ENCODE measurements at places on chromosomes 5 and 9. TPM values are rescaled to one million over a fixed set of nuclear protein-coding genes. Genes with fewer than 3 reads are reported as not detected.

- no peak for DNase-seq
- no peaks in the 10 kb centered on the region for H3K4me1 ChIP-seq
- no peak overlapping the region for H3K4me3 ChIP-seq
- H3K27me3 ChIP-seq: no peaks in the 10 kb centered on the region
- H3K27ac ChIP-seq: no peak overlapping the region
- no peaks in the 10 kb centered on the region for H3K36me3 ChIP-seq
Measured at GRCh38 chr5:2147504-2148311, 265.0 kb upstream of the IRX4 start.

DNA sequence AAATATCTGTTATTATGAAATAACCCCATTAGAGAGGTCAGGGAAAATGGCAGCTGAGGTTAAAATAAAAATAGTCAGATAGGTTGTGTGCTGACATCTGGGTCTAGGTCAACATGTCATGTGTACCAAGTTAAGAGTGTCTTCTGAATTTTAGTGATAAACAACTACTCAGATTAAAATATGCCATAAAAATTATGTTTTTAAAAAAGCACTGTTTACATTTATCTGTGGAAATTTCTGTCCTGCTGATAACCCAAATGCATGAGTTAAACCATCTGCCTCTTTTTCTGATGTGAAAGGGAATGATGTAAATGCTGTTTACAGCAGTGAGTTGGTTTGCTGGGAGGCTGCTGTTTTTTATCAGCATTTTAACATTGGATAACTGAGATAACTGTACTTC, 361.2 kb upstream of the TARS1 start:
- no peaks in the 10 kb centered on the region for H3K4me1 ChIP-seq
- H3K27ac ChIP-seq: no peak overlapping the region
- DNase-seq: no peak
- no peaks in the 10 kb centered on the region for H3K27me3 ChIP-seq
- H3K4me3 ChIP-seq: no peak overlapping the region

DNA sequence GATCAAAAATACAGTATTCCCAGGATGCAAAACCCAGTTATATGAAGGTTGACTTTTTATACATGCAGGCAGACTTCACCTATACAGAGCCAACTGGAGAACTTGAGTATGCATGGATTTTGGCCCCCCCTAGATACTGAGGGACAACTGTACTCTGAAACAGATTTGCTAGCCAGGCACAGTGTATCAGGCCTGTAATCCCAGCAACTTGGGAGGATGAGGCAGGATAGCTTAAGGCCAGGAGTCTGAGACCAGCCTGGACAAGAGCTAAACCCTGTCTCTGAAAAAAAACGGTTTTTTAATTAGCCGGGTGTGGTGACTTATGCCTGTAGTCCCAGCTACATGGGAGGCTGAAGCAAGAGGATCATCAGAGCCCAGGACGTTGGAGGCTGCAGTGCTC, 21.9 kb downstream of the PTBP3 start:
- no peak for DNase-seq
- no peak overlapping the region for H3K4me3 ChIP-seq
- no peaks in the 10 kb centered on the region for H3K36me3 ChIP-seq
- peaks cover 26% of the 10 kb centered on the region for H3K4me1 ChIP-seq
- H3K27me3 ChIP-seq: no peaks in the 10 kb centered on the region
- no peak overlapping the region for H3K27ac ChIP-seq

DNA sequence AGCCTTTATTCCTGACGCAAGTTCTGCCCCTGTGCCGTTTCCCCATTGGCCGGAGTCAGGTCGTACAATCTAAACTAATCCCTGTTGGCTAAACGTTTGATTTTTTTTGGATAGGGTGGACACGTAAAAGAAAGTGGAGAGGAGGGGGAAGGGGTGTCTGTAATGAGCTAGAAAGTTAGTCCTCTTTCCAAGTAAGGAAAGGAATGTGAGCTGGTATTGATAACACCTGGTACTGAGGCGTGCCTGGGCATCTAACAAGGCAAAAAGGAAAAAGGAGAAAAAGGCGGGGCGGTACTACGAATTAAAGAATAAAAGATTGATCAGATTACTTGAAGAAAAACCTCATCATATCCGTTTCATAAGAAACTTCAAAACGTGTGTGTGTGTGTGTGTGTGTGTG, 665.2 kb downstream of the ANXA1 start:
- no peak for DNase-seq
- no peaks in the 10 kb centered on the region for H3K27me3 ChIP-seq
- no peaks in the 10 kb centered on the region for H3K4me1 ChIP-seq
- H3K27ac ChIP-seq: no peak overlapping the region
- H3K36me3 ChIP-seq: no peaks in the 10 kb centered on the region

DNA sequence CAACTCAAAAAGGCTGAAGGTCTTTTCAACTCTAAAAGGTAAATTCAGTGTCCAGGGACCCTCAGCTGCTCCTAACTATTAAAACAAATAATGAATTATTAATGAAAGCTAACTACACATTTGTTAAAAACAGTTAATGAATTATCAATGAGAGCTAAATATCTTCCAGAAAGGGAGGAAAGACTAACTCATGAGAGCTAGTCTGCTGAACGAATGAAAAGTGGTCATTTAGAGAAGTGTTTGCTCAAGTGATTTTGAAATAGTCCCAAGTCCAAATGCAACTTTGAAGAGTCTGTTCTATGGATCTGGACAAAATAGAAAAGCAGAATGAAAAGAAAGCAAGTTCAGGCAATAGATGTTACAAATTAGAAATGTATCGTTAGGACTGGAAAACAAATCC, 133.9 kb upstream of the SPEF2 start:
- no peak overlapping the region for H3K4me3 ChIP-seq
- H3K27ac ChIP-seq: no peak overlapping the region
- no peaks in the 10 kb centered on the region for H3K36me3 ChIP-seq
- DNase-seq: no peak

DNA sequence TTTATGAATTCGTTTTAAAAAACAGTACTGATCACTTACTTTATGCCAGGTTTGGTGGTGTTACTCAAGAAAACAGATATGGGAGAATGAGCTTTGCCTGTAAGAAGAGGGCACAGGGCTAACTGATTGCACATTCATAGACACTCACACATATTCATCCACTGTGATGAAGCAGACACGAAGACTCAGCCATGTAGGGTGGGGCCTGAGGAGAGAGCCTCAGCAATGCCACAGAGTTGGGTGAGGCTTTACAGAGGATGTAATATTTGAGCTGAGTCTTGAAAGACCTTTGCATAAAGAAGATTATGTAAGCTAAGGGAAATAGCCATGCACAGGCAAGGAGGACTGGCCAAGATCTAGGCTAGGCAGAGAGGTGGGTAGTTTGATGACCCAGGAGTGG, 472.8 kb downstream of the PSAT1 start:
- DNase-seq: no peak
- no peak overlapping the region for H3K4me3 ChIP-seq
- no peaks in the 10 kb centered on the region for H3K27me3 ChIP-seq
- H3K36me3 ChIP-seq: no peaks in the 10 kb centered on the region

ZNF367 gene
- 1.0 TPM for total RNA-seq

SGTB gene
- 6.1 TPM for total RNA-seq

GABRG2 gene
- total RNA-seq: not detected

Measured in upper lobe of left lung (tissue), 6 donors.